ENCODE measurements at places on chromosomes 11 and 22. TPM values are rescaled to one million over a fixed set of nuclear protein-coding genes. Genes with fewer than 3 reads are reported as not detected.

The APOL2 gene
- 35.5 TPM for total RNA-seq

The DNAJB7 gene
- total RNA-seq, result not detected

- no peak for DNase-seq
These were observed 607 bp downstream of the PLAAT3 start for GRCh38 chr11:63613517-63614135.

DNA sequence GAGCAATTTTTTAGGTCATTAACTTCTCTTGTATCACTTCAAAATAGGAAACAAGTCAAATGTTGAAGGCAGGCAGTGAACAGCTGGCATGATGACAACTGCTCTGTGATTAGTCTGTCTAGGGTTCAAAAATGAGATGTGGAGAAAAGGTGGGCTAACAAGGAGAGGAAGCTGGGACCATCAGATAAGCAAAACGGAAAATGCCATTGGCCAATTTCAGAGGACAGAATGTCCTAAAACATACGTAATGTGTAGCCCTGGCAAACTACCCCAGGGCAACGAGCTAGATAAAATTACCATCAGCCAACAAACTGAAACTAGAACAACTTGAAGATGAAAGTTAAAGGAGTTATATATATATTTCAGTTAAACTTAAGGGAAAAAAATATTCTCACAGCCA lies 93.2 kb downstream of the RELT start:
- DNase-seq, result no peak

The OR2AT4 gene
- total RNA-seq, result 0.05 TPM

- no peak for DNase-seq
These were observed 60.2 kb downstream of the MICAL3 start for GRCh38 chr22:17964156-17964555.

GRCh38 chr22:27240298-27241075 lies 561.1 kb downstream of the MN1 start:
- DNase-seq, result no peak

GRCh38 chr11:133040289-133040900 lies 491.9 kb downstream of the OPCML start:
- no peak for DNase-seq

GRCh38 chr22:17348464-17349103 lies 20.7 kb upstream of the CECR2 start:
- DNase-seq, result no peak

The TRIM22 gene
- 49.1 TPM for total RNA-seq

- DNase-seq, result no peak
These were observed 648.0 kb upstream of the KIRREL3 start for GRCh38 chr11:127648583-127648982.

DNA sequence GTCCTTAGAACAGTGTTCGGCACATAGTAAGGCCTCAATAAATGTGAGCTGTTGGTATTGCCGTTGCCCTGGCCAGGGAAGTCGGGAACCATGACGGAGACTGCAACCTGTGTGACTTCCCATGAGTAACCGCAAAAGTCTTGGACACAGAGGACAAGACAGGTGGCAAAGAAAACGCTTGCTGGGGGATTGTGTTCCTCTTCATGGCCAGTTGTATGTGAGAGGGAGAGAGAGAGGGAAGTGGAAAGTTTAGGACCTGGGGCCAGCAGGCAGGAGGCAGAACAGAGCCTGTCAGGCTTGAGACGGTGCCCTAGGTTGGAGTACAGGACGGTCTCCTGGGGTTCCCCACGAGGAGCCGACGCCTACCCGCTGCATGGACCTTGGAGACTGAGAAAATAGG lies 90.2 kb downstream of the CEP164 start:
- DNase-seq, result no peak

DNA sequence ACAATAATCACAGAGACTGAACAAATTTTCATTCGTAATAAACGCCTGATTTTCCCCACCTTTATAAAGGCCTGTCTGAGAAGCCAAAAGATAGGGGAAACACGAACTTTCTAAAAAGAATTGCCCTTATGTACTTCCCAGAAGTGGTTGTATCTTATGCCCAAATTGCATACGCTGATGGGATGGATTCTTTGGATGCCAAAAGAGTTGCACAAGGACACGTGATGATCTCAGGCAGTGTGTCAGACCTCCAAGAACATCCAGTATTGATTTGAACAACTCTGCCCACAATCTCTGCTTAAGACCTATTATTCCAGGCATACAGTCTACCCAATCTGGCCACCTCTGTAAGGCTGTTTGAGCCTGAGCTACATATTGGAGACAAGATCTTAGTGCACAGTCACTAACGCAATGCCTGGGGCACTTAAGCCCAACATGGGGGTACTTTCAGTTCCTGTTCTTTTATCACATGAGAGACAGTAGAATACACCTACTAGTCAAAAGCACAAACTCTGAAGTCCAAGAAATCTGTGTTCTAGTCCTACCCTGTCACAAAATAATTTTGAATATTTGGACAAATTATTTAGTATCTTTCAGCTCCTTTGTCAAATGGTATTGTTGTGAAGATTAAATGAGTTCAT lies 38.9 kb downstream of the OR10A6 start:
- DNase-seq, result no peak

- no peak for DNase-seq
These were observed 53.2 kb downstream of the MN1 start for GRCh38 chr22:27748349-27748748.

DNA sequence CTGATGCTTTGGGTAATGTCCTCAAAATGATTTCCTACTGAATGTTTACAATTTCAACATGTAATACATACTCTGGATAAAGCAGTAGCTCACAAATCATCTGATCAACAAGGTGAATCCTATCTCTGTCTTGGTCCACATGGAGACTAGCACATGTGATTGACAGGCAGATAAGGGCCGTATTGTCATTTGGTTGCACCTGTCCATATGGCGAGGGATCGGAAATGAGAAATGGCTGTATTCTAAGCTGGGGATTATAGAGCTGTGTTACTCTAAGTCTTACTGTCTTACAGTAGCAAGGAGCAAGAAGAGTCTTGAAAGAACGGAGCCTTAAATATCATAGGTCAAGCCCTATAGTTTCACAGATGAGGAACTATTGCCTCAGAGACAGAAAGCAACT lies 55.7 kb downstream of the APIP start:
- no peak for DNase-seq

DNA sequence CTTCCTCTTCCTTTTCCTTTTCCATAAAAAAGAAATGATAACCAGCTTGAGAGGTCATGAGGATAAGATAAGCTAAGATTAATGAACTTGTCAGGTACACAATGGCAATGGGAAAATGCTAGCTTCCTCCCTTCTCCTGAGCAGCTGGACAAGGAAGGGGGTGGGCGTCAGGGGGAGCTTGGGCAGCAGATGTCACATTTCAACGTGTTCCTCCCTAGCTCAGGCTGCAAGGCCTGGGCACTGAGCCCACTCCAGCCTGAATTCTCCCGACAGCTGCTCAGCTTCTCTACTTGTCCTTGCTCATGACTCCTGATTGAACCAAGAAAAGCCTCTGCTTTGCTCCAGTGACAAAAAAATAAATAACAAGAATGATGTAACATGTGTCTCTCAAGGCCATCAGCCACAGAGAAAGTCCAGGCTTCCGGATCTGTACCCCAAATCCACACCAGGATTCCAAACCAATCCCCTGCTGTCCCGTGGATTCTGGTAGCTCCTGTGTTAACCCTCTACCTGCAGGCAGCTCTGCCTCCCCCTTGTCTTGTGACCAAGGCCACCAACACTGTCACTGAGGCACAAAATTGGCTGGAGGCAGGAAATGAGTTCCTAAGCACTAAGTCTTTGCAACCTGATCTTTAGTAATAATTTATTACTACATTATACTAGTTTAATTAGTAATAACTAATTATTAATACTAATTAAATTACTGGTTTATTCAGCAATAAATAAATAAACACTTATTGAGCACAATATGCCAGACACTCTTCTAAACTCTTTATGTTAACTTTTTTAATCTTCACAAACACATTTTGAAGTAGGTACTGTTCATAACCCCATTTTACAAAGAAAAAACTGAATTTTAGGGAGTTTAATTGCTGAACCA lies 146.5 kb downstream of the CCDC34 start:
- no peak for DNase-seq

GRCh38 chr22:48098921-48099245 lies 1336.4 kb downstream of the TBC1D22A start:
- no peak for DNase-seq

DNA sequence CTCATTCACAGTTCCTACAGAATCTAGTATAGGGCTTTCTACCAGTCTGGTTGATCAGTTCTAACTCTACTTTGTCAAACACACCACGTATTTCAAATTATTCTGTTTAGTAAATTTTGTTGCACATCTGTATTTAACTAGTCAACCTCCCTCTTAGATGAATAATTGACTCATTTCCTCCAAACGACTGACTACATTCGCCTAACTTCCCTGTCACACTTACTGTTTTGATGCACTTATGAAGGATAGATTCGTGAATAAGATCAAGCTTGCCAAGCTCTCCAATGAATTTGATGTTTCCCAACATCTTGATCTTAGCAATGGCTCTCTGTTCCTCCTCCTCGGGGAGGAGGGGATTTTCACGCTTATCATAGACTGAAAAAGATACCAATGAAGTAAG lies 5.0 kb downstream of the EIF4G2 start:
- no peak for DNase-seq

DNA sequence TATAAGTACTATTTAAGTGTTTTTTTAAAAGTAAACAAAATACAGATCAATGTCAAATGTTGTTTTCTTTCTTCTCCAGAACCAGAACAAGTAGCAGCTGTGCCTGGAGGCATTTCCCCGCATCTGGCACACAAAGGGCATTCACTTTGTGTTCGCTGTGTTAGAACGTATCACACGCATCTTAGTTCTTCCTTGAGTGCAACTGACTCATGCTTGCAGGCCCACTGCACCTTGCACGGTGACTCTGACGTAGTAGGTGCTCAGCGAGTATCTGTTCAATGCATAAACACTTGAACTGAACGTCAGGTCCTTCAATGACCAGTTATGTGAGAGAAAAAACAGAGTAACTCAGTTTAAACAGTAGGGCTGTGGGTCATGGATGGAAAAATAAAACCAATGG lies 3.5 kb downstream of the IFT27 start:
- DNase-seq, result no peak

The POU2AF1 gene
- 1.0 TPM for total RNA-seq

- no peak for DNase-seq
These were observed 592.4 kb downstream of the TBC1D22A start for GRCh38 chr22:47354668-47355387.

GRCh38 chr11:4059424-4059823 lies 35.2 kb upstream of the RRM1 start:
- DNase-seq, result no peak

GRCh38 chr11:129967996-129968395 lies 34.6 kb downstream of the PRDM10 start:
- no peak for DNase-seq

- peak; percentile 51 for DNase-seq
These were observed 48.4 kb downstream of the PDE2A start for GRCh38 chr11:72625691-72626413.

The SLC22A25 gene
- total RNA-seq, result not detected

GRCh38 chr22:31107894-31108218 lies 488 bp upstream of the SELENOM start:
- DNase-seq, result no peak

GRCh38 chr22:46909237-46910030 lies 147.0 kb downstream of the TBC1D22A start:
- no peak for DNase-seq

The MMP11 gene
- 7.3 TPM for total RNA-seq

GRCh38 chr22:20571531-20572007 lies 64.2 kb downstream of the MED15 start:
- DNase-seq, result no peak

The RAG2 gene
- total RNA-seq, result 0.16 TPM

DNA sequence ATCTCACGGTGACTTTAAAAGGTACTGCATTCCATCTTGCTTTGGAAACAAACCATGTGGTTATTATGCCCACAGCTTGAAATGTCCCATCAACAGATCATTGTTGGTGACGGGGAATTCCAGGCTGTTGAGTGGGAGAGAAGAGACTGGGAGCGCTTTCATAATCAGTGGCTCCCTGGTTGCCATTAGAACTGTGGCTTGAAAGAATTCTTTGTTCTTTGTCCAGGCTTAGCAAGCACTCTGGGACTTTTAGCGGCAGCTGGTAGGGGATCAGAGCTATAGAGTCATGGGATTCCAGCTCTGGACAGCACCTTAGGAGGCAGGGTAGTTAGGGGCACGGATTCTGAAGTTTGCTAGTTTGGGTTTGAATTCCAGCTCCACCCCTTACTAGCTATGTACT lies 22.0 kb downstream of the MMP20 start:
- DNase-seq, result no peak

GRCh38 chr11:46270684-46271083 lies 6.8 kb upstream of the CREB3L1 start:
- no peak for DNase-seq

DNA sequence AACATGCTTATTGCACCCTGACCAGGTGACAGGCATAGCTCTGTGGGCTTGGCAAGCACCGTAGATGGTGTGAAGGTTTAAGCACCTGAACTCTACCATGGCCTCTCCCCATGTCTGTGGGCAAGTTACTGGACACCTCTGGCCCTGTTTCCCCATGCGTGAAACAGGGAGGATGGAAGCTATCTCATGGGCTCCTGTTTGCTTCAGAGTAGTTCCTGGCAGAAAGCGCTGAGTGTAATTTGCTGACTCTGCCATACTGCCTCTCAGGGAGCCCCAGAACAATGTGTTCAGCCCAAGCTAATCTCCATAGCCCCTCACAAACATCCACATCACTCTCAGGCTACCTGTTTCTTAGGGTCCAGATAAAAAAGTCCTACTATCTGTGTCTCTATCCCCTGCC lies 2.4 kb downstream of the CBX6 start:
- DNase-seq, result no peak

DNA sequence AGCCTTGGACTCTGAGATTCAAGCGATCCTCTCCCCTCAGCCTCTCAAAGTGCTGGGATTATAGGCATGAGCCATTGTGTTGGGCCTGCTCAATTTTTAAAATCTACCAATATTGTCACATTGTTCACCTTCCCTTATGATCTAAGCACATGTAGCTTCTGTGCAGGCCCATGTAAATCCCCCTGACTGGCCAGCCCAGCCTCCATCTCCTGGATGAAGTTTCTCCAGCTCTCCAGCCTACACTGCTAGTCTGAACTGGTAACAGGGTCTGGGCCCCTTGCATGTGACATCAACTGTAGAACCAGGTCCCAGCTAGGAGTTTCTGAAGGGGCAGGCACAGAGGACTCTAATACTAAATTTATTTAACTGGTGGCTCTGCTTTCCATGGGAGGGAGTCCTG lies 32.8 kb upstream of the YPEL1 start:
- no peak for DNase-seq

- no peak for DNase-seq
These were observed 1343.8 kb downstream of the TBC1D22A start for GRCh38 chr22:48106215-48106614.

DNA sequence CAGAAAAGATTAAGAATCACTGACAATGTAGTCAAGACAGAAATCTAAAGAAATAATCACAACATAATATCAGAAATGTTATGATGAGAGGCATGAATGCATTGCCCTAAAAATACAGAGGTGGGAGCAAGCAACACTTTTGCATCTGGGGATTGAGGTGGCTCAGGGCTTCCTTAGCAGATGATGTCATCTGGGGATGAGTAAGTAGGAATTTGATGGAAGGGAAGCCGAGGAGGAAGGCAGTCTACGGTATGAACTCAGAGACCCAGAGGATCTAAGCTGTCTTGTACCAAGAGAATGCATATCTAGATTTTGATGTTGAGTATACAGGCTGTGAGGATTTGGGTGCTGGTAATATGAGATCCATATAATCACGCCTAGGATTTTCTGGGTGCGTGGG lies 193.0 kb upstream of the SNX19 start:
- DNase-seq, result no peak

- DNase-seq, result no peak
These were observed 155.6 kb upstream of the TRIM48 start for GRCh38 chr11:55106391-55106790.

GRCh38 chr11:112778091-112778876 lies 182.9 kb upstream of the NCAM1 start:
- DNase-seq, result no peak
